ENCODE measurements at places on chromosomes 2 and 18.

DNA sequence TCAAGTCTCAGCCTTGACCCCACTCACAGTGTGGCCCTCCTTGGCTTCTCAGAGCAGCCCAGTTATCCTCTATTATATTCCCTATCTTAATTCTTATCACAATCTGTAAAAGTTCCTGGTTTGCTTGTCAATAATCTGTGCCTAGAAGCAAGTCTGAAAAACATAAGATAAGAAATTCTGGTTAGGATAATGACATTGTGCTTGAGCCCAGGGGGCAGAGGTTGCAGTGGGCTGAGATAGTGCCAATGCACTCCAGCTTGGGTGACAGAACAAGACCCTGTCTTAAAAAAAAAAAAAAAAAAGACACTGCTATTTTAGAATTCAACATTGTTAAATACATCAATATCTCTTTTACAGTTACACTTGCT, 63.9 kb downstream of the TMEM131 start:
- DNase-seq = no peak

DNA sequence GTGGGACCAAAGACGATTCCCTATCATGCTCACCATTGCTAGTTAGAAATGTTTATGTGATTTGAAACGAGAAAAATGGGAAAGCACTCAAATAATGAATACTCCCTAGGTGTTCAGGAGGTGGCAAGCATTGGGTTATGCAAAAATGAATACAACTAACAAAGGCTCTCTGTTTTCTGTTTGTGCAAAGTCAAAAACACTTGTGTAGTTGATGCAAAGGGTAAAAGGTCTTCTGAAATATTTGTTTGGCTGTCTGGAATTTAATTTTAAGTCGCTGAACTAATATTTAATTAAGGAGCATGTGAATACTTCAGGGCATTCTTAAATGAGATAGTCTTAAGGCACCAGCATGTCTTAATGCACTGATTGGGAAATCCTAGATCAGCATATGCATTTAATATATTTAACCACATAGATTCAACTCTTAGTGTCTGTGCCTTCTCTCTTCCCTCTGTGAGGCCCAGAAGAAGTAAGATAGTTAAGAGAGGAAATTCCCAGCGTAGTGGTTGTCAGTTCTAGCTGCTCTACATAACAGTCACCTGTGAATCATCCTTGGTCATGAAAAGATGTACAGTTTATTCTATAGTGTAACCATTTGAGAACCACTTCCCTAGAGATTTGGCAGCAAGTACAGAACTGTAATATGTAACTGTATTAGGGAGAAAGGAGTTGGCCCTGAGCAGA, 111.9 kb downstream of the EPC2 start:
- peak; percentile 67 for DNase-seq

DNA sequence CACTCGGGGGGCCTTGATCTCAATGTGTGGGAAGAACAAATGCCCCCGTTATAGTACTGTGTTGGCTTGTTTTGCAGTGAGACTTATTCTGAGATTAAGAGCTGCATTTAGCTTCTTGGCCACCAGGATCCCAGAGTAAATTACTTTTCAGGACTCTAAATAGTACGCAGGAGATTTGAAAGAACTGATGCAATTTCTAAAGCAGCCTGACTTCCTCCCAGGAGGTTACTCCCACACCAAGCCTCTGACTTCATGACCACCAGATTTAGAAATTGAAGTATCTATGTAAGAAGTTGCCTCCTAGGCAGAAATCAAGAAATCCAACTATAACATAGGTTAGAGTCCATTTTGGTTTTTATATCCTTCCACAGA, 67.0 kb downstream of the FEZ2 start:
- no peak for DNase-seq

- no peak for DNase-seq
Observed at GRCh38 chr2:100580367-100581276, 17.8 kb downstream of the PDCL3 start.

GRCh38 chr2:30236591-30237238, 5.4 kb downstream of the LBH start:
- no peak for DNase-seq

GRCh38 chr2:138115666-138116065, 151.4 kb downstream of the HNMT start:
- peak; percentile 52 for DNase-seq

GRCh38 chr2:200730960-200731359, 80.8 kb upstream of the BZW1 start:
- no peak for DNase-seq

GRCh38 chr2:240961910-240962299, 36.5 kb upstream of the SNED1 start:
- DNase-seq = no peak

DNA sequence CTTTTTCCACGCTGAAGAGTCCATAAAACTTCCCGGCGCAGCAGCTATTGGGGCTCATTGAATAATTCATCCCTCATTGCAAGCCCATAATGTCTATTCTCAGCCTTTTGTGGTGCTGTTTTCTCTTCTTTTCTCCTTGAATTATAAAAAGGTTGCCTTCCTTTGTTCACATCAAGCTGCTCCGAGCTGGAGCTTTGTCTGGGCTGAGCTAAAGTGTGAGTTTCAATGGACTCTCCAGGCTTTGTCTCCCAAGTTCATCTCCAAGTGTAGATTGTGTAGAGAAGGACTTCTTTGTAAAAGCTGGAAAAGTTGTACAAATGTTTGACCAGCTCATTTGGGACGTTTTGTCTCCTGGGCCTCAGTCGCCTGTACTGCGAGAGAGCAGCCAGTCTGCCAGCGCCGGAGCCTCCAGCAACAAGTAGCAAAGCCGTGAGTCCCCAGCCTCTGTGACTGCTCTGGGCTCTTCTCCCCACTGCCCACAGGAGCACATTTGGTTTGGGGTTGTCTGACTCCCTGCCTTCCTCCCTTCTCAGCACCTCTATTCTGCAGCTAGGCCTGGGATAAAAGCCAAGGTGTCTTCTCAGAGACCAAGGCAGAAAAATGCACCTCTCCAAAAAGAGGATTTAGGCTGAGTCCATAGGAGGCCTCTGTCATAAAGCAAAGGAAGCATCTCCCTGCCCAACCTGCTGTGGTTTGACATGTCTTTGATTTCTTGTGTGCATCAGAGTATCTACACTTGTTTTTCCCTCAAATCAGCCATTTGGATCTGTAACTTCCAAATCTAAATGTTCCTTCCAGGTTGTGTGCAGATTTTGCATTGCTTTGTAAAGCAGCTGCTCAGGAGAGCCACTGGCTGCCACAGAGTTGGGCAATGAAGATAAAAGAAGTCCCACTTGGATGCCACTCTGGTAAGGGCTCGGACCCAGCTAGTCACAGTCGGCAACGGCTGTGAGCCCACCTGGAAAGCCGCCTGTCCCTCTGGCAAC, 6.4 kb downstream of the PAX3 start:
- no peak for DNase-seq

- no peak for DNase-seq
Observed at GRCh38 chr2:135252805-135253458, 200.8 kb downstream of the RAB3GAP1 start.

DNA sequence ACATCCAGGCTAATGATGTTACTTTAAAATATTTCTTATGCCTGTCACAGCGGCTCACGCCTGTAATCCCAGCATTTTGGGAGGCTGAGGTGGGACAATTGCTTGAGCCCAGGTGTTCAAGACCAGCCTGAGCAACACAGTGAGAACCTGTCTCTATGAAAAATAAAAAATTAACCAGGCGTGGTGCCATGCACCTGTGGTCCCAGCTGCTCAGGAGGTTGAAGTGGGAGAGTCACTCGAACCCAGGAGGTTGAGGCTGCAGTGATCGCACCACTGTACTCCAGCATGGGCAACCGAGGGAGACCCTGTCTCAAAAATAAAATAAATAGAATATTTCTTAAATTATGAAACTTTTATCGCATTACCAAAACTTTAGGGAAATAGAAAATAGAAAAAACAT, 28.1 kb upstream of the ACTR3 start:
- no peak for DNase-seq

GRCh38 chr2:223114917-223115316, 62.9 kb downstream of the KCNE4 start:
- no peak for DNase-seq

DNA sequence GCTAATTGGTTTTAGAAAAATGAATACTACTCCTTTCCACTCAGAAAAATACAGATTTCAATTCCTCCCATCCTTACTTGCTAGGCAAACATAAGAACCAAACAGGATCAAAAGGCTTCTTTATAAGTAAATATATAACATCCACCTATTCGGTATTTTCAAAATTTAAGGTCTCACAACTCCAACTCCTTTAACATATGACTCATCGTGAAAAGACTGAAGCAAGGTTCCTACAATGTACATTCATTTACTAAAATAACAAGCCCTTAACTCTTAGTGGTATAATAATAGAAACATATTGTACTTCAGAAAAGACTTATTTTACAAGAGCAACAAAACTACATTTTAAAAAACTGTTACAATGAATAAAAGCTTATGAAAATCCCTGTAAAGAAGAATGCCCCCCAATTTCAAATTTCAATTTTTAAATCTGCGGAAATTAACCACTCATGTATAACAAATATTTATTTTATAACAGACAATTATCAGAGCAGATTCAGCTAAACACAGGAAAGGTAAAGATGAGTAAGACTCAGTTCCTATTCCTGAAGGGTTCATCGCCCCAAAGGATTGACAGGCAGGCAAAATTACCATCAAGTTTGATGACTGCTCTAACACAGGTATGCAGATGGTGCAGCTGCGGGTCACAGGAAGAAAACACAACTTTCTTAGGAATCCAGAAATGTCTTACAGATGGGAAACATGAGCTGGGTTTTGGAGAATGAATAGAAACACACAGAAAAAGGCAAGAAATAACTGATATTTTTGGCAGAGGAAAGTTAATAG, 96.4 kb downstream of the COBLL1 start:
- DNase-seq = peak; percentile 27

DNA sequence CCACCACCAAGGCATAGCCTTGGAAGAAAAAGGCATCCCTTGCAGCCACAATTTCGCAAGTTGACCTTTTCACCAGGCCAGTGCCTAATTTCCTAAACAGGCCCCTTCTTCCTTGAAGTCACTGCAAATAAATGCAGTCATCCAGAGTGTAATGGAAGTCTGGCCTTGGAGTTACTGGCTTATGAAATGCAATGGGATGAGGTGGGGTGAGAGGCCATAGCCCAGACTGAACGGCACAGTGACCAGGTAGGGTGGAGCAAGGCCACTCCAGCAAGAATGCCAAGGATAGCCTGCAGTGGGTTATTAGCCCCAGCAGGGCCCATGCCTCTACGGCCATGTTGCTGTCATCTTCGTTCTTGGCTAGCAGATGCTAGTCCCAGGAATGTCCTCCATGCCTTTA, 68.4 kb downstream of the BCL11A start:
- no peak for DNase-seq

DNA sequence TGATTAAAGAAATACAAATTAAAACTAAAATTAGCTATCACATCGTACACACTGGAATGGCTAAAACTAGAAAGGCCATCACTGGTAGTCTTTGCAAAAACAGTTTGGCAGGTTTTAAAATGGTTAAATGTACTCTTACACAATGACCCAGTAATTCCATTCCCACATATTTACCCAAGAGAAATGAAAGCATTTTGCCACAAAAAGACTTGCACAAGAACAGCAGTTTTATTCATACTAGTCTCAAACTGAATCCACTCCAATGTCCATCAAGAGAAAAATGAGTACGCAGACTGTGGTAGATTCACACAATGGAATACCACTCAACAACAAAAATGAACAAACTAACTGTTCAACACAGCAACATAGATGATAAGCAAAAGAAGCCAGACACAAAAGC, 29.1 kb downstream of the SP140L start:
- DNase-seq = peak; percentile 18

DNA sequence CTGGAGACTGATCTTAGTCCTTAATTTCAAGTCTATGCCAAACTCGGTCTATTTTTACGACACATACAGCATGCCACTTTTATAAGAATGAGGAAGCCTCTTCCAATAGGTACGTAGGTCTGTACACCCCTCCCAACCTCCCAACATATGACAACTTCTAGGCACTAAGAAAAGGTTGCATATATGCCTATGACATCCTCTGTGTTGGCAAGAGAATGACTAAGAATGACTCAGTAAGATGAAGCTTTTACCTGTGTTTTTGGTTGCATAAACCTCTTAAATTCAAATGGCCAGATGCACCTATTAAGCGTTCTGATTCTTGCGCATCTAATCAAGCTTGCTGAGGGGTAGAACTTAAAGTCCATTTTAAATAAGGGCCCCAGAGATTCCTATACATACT, 586.4 kb upstream of the ZEB2 start:
- peak; percentile 62 for DNase-seq

- no peak for DNase-seq
Observed at GRCh38 chr18:31651369-31651768, 33.0 kb downstream of the B4GALT6 start.

- DNase-seq = no peak
Observed at GRCh38 chr2:237359894-237360780, 53.8 kb downstream of the COL6A3 start.

DNA sequence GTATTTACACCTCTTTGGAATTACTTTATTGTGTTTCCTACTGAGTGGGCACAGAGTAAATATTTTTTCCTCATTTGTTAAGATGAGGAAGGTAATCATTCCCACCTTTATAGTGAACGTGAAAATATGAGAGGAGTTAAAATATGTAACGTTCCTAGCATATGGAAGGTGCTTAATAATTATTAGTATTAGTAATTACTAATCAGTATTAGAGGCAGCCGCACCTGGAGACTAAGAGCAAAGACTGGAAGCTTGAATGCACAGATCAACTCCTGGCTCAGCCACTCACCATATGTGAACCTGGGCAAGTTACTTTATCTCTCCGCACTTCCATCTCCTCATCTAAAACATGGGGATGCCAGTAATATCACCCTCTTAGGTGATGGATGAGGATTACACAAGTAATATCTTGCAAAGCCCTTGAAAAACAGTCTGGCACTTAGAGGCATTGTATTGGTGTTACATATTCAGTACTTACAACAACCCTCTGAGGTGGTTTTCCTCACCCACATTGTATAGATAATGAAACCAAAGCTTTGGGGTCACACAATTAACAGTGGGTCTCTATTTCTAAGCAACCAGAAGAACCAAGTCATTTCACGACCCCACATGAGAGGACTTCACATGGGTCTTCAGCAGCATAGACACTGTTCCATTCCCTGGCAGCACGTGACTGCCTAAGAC, 100.3 kb upstream of the KCTD1 start:
- no peak for DNase-seq

Measured in MCF 10A (cell line).